ENCODE measurements at places on chromosomes 2 and 18.
A peak's percentile ranks its signal among the peaks of the same experiment; 100 is the strongest.

DNA sequence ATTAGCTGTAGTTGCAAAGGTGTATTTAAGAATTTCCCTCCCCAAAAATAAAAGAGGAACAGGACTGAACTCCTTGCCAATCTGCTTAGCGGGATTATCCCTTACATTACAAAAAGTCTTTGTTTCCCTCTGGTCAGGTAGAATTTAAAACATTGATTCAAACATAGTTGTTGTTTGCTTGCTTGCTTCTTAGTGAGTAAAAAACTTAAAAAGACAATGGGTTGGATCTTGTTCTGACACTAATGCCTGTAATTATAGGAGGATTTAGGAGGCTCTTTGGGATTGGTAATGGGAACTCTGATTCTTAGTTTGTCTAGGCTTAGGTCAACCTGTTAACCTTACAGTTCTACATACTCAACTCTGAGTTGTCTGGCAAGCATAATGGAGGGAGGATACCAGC is 3.7 kb upstream of the CEBPZOS start:
- no peak for DNase-seq

DNA sequence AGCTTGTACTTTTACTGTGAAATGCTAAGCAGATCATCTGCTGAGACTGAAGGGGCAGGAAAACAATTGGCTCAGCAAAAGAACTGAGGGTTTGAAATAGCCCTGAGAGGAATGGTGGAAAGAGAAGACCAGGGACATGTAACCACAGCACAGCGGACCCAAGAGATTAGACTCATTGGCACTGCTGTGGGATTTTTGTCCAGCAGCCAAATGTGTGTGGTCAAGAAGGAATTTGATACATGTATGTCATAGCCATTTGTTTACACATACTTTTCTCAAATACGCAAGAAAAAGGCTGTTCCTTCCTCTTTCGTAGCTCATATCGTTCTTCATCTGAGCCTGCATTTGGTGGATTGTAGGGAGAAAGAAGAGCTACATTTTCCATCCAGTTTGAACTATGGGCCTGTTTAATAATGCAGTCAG is 73.8 kb downstream of the TRABD2A start:
- no peak for DNase-seq

- peak; percentile 35 for DNase-seq
These were observed 272.6 kb downstream of the NEDD4L start for GRCh38 chr18:58316396-58317342.

DNA sequence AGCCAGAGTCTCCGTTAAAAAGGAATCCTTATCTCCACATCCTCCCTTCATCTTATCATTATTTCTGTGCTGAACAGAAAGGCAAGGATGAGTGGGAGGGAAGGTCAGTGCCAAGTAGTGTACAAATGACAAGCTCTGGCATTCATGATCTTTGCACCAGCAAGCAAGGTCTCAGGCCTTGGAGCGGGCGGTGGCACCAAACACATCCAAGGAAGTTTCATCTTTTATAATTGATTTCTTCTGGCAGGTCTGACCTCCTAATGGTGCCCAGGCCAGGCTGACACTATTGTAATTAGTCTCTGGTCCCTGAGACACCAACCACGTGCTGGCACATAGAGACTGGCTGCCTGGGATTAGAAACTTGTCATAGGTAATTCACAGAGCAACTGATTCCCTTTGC is 336.6 kb downstream of the EN1 start:
- DNase-seq, result no peak

GRCh38 chr18:77755187-77755586 is 505.5 kb downstream of the GALR1 start:
- no peak for DNase-seq

GRCh38 chr2:203002054-203002821 is 12.4 kb upstream of the NBEAL1 start:
- no peak for DNase-seq

DNA sequence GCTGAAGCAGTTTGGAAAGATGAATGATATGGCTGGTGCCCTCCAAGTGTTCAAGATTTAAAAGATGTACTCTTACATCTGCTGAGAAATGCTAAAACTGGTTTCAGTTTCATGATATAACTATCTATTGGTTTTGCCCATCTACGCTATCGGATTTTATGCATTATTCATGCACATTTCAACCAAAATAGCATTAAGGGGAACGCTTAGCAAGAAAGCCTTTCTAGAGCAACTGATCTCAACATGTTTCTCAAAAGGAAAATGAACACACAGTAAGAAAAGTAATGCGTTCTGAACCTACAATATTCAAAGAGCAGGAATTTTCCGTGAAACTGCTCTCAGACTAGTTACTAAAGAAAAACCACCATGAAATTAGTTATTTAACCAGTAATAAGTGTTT is 93.9 kb downstream of the CABYR start:
- DNase-seq, result no peak

GRCh38 chr2:44545005-44545404 is 183.3 kb downstream of the CAMKMT start:
- no peak for DNase-seq

GRCh38 chr2:118386641-118387302 is 298.5 kb downstream of the INSIG2 start:
- DNase-seq, result no peak

GRCh38 chr2:72695676-72696075 is 130.2 kb downstream of the EXOC6B start:
- DNase-seq, result no peak

- no peak for DNase-seq
These were observed 73.5 kb downstream of the CCBE1 start for GRCh38 chr18:59623456-59624368.

GRCh38 chr2:101985101-101985792 is 6.5 kb upstream of the IL1R2 start:
- DNase-seq, result no peak

DNA sequence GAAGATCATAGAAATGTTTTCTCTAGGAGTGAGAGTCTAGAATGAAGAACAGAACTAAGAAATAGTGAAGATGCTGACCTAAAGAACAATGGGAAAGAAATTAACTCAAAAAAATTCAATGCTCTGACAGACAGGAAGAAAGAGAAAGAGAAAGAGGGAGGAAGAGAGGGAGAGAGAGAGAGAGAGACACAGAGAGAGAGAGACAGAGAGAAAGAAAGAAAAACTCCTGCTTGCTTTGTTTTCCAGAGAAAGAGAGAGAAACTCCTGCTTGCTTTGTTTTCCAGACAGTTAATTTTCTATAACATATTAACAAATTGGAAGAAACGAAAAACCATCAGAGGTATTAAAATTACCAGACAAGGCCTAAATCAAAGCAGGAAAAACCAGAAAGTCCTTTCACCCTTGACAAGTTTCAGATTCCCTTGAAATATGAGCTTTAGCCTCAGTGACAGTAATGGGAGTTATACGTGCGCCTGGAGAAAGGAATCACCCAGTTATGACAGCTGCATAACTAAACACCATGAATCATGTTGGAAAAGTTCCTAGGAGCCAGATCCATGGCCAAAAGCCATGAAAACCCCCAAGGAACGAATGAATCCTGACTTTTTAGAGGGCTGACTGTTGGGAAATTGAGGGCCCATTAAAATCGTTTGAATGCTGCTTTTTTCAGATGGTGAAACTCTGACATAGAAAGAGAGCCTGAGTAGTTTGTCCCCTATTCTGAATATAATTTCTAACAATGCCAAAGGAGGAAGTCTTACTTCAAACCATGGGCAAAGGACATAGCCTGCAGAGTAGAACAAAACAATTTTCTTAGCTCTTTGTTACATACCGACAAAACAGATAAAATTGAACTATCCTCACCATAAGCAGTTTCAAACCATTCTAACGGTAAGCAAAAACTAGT is 228.6 kb upstream of the CHST9 start:
- no peak for DNase-seq

DNA sequence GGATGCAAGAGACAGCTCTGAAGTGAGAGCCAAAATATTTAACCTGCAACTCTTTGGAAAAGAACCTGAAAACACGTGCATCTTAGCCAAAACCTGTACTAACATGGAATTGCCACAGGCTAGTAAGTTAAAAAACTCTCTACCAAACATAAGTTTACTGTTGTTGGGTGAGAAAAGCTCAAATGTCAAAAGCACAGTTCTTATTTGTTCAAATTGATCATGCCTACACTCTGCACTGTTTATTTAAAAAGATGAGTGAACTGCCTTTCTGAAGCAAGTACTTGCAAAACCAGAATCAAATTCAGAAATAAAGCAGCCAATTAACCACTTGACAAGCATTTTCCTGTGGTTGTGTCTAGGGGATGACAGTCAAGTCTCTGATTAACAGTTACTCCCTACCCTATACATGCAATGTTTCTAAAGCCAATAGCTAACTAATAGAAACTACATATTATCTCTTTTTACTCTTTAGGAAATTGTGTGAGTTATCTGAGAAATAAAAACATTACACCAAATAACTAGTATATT is 5.6 kb downstream of the IKZF2 start:
- DNase-seq, result peak; percentile 20

DNA sequence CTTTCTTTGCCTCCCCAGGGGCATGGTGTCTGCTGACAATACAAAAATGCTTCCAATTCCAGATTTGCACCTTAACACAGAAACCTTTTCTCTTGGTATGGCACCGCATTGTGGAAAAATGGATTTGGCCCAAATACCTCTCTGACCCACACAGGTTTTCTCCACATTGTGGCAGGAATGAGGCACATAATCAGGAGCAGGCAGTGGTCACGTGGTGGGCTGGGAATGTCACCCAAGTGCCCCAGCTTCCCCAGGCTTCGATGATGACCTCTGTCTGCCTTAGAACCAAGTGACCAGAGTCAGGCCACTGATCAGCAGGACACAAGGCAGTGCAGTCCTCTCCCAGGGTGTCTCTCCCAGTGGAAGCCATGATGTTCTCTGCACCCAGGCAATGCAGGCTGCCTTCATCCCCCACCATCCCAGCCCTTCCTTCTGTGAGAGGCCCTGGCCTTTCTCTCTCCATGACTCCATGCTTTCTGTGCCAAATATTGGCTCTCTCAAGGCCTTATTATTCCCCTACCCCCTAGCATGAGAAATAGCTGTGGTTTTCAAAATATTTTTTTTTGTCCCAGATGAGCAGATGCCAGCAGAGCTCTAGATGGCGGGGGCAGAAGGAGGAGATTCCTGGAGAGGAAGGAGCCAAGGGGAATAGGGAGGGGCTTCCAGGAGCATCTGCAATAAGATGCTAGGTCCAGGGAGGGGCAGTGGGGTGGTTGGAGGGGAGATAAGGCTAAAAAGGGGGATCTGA is 198.9 kb downstream of the ACKR3 start:
- no peak for DNase-seq

GRCh38 chr2:215236131-215236530 is 75.7 kb upstream of the ATIC start:
- DNase-seq, result no peak

GRCh38 chr2:156158808-156159207 is 173.7 kb downstream of the NR4A2 start:
- DNase-seq, result no peak

DNA sequence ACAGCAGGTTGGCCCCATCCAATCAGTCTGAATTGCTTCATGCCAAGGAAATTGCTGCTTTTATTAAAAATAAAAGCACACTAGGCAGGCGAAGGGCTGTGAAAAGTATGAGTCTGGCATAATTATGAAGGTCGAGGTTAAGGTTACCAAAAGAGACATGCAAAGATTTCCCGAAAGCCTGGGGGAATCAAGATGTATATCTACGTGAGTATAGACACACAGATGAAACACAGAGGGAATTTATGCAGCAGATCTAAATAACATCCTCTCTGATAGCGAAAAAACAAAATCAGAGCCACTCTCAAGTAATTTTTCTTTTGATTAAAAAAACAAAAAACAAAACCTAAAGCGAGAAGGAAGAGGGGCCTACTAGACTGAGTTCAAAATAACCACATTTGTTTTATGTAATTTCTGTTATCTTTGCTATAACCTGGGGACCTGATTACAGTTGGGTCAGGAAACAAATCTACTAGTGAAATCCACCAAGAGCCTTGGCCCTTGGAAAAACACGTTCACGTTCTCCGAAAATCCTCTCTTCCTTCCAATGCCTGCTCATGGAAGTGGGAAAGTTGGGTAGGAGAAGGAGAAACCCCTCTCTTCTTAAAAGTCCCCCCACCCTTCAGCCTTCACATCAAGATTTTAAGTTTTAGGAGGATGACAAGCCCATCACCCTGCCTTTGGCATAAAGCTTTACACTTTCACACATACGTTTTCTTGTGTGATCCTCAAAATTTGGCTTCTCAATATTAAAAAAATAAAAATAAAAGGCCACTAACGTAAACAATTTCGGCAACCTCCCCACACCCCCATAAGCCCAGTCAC is 1.4 kb downstream of the AAK1 start:
- no peak for DNase-seq

GRCh38 chr2:46385786-46386577 is 88.8 kb downstream of the EPAS1 start:
- no peak for DNase-seq

GRCh38 chr2:47664817-47665216 is 118.1 kb upstream of the MSH6 start:
- peak; percentile 35 for DNase-seq

- no peak for DNase-seq
These were observed 36.6 kb upstream of the COL3A1 start for GRCh38 chr2:188937228-188938220.
